ENCODE measurements at places on chromosomes 7 and 10.

- no peak for DNase-seq
Measured at GRCh38 chr10:85916286-85916685, 450.3 kb downstream of the GRID1 start.

DNA sequence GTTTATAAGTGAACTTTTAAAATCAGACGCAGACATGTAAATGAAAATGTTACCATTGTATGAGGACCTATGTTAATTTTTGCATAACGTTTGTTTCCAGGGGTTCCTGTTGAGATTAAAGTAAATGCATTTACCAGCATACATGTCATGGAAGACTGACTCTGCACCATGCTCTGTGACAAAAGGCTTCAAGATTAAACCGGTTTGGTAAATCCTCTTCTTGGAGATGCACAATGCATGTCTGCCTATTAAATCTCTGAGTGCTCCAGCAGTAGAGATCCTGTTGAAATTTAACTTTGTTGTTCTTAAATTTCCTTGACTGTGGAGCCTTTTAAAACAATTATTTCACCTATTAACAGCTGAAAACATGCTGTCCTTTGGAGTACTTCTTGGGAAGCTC is 36.5 kb upstream of the JAZF1 start:
- DNase-seq = no peak

- DNase-seq = no peak
Measured at GRCh38 chr7:83546586-83546985, 102.4 kb downstream of the SEMA3E start.

- peak; percentile 53 for DNase-seq
Measured at GRCh38 chr7:106717955-106718871, 57.3 kb upstream of the CCDC71L start.

- no peak for DNase-seq
Measured at GRCh38 chr7:75756206-75756990, 15.6 kb downstream of the CCL26 start.

- no peak for DNase-seq
Measured at GRCh38 chr10:17751781-17752445, at the start of gene TMEM236. TMEM236 (plus strand) TSS chr10:17752201; CDS start chr10:17752296, 95 bp downstream.

DNA sequence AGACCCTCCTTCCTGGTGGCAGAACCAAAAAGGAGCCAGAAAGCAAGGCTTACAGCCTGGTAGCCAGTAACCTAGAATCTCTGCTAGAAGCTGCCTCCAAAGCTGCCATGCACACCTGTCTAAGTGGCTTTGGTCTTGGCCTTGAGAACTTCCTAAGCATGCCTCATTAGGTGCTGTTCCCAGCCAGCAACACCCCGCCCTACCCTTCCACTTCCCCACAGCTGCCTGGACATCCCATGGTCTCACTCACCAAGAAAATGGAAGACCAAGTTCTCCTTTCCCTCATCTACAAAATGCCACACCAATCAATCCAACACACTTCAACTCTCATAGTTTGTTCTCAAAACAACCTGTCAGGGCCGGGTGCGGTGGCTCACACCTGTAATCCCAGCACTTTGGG is 4.2 kb downstream of the PSAP start:
- no peak for DNase-seq

- DNase-seq = peak; percentile 43
Measured at GRCh38 chr10:58385784-58386112, 538 bp downstream of the TFAM start.

GRCh38 chr10:17001297-17001744 is 128.3 kb downstream of the CUBN start:
- DNase-seq = no peak

- no peak for DNase-seq
Measured at GRCh38 chr7:138657854-138658386, 43.2 kb downstream of the SVOPL start.

DNA sequence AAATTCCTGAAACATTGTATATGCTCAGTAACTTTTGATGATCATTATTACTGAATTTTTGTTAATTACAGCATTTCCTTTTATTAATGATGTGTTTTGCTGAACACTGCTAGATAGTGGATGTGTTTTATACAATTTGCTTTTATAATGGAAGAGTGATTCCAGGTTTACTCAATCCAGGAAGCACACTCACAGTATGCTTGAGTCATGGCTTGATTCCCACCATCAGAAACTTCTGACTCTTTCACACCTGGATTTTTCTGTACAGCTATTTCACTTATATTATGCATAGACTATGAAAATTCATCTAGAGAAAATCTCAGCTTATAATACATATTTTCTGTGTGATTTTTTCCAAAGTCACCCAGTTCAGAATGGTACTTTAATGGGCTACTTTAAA is 1040.9 kb downstream of the GRM8 start:
- DNase-seq = no peak

- DNase-seq = no peak
Measured at GRCh38 chr10:76902949-76903348, 734.7 kb downstream of the KCNMA1 start.

DNA sequence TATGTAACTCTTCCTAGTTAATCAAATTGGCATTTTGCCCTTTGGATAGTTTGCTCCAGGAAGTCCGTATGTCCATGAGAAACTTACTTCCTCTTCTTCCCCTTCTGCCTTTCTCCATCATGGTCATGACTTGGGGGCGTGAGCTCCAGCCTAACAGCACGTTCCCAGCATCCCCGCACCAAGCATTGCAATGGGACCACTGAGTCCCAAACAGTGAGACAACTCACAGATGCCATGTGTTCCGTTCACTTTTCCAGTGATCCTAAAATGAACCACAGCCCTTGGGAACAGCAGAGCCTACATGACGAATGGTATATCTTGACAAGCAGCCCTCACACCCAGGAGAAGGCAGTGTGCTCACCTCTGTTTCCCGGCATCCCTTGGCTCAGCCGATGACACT is 10.7 kb downstream of the BTBD16 start:
- no peak for DNase-seq

- DNase-seq = peak; percentile 58
Measured at GRCh38 chr10:35447693-35448407, 111.5 kb downstream of the CCNY start.

GRCh38 chr7:135098391-135098790 is 49.5 kb upstream of the TMEM140 start:
- no peak for DNase-seq

- no peak for DNase-seq
Measured at GRCh38 chr10:20744821-20745220, 152.3 kb downstream of the NEBL start.

GRCh38 chr7:128937647-128938543 is at the start of gene IRF5:
IRF5 (plus strand) TSS chr7:128937927; CDS start chr7:128942082, 4,155 bp downstream.
- peak; percentile 48 for DNase-seq

DNA sequence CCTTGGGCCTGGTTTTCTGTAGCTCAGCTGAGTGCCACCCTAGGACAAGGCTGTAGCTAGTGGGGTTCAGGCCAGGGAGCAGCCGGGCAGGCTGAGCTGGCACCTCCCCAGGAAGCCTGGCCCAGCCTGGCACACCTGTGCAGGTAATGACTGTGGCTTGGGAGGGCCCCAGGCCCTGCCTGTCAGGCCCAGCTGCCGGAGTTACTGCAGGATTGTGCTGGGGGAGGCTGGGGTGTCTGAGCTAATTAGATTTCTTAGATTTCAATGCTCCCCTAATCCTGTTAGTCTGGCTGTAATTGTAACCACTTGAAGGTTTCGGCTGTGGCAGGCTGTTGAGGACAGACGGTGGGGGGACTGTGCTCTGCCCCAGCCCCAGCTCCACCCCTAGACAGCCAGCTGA is 6.0 kb downstream of the ZMIZ1 start:
- DNase-seq = no peak

DNA sequence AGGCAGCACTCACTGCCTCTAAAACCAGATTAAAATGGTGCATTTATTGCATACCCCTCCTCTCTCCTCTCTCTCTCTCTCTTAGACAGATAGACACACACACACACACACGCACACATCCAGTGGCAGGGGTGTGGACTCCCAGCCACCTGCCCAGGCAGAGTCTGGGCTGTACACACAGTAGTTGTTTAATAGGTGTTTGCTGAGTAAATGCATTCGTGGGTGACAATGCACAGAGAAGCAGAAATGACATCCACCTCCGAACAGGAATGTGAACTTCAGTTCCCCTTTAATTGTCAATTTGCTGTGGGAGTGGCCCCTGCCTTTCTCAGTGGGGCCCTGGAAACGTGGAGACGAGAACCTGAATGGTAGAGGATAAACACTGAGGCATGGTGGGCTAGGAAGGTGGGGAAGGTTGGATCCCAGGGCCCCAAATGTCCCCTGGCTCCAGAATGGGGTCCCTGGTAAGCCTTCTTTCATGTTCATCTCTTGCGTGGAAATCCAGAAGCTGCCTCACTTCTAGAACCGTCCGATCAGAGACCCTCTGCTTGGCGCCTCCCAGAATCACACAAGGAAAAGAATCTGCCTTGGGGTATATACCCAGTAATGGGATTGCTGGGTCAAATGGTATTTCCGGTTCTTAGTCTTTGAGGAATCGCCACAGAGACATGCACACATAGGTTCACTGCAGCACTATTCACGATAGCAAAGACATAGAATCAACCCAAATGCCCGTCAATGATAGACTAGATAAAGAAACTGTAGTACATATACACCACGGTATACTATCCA is 58.5 kb upstream of the ECHDC3 start:
- DNase-seq = no peak

- no peak for DNase-seq
Measured at GRCh38 chr7:7563269-7563668, 3.4 kb upstream of the MIOS start.

- no peak for DNase-seq
Measured at GRCh38 chr7:43076189-43076605, 36.2 kb upstream of the HECW1 start.
